Fibroblast of villous mesenchyme (primary cell): ENCODE measurements at places on chromosomes 1 and 21.
A peak's percentile ranks its signal among the peaks of the same experiment; 100 is the strongest.

DNA sequence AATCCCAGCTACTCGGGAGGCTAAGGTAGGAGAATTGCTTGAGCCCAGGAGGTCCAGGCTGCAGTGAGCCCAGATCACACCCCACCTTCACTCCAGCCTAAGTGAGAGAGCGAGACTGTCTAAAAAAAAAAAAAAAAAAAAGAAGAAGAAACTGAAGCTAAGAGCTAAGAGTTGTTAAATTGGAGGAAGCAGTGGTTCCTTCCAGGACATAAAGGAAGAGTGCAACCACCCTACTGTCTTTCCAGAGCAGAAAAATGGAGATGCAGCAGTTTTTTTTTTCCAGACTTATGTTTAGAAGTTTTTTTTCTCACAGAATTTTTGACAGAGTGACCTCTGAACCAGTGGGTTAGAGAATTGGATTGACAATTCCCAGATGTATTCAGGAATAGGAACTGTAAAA lies 88.7 kb downstream of the HLX start:
- DNase-seq = no peak

GRCh38 chr1:92804721-92805201 lies 19.9 kb upstream of the EVI5 start:
- peak; percentile 98 for DNase-seq

GRCh38 chr1:241918879-241919278 lies 38.7 kb upstream of the BECN2 start:
- DNase-seq = peak; percentile 55

DNA sequence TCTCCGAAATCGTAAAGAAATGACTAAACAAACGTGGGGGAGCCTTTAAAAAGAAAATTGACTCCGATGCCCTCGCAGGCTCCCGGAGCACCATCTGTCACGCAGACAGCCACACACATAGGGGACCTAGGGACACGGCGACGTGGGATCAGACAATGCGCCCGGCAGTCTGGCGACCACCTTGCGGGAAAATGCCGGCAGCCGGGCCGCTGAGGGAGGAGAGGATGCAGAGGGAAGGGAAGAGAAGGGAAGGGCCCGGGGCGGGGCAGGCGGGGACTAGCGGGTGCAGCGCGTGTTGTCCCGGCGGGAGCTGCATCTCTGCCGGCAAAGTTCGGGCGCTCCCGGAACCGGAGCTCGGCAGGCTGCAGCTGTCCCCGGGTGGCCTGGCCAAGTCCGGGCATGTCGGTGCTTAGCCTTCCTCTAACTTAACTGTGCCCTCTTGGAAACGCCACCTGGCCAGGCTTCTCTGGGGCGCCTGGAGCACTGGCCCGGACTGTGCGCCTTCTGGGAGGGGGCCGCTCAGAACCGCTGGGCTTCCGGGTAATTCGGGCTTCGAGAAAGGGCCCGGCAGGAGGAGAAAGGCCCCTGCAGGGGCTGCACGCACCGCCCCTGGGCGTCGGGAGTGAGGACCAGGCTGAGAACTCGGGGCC lies 1.8 kb downstream of the NHLH2 start:
- no peak for DNase-seq

GRCh38 chr1:9284061-9284460 lies 8.6 kb upstream of the SPSB1 start:
- DNase-seq = no peak

DNA sequence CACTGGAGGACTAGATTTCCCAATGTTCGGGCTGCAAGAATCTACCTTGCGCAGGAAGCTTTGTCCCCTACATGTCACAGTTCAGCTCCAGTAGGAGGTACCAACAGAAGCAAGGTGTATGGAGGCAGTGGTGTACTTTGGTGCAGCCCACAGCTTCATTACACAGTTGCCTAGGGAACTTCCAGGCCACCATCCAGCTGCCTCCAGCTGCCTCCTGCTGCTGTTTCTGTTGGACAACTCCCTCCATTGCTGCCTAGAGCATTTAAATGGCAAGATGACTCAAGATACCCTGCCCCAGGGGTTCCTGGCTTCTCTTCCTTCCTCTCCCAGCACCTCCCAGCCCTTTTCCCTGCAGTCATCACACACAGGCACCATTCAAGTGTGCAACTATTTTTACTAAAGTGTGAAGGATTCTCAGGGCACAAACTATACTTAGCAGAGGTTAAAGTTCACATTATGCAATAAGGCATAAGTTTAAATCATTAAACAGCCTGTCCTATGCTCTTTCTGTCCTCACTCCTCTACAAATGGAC lies 39.0 kb upstream of the ATP1A1 start:
- peak; percentile 69 for DNase-seq

DNA sequence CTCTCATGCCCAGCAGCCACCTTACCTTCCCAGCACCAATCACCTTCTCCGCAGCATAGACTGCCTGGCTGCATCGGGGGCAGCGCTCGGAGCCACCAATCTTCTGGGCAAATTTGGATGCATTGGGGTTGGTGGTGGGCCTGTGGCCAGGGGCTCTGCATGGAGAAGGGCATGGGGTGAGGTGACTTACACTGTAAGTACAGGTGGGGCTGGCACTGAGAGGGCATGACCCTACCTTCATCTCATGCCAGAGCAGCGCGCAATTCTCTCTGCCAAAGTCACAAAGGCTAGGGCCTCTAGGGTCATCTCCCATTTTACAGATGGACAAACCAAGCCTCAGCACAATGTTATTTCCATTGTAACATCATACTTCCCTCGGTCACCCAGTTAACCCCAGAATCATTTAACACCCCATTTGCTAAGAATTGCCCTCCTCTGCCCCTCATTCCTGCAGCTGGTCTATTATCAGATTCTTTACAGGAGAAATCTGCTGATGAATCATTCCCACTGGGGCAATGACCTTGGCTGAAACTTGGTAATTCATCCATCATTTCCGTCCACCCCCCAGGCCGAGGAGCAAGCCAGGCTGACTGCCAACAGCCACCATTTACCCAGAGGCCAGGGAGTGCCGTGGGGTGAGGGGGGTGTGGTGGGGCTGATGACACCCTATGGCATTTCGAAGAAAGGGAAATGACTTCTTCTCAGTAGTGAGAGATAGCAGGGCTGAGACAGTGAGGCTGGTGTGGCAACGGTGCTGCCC lies 17.9 kb downstream of the CSRP1 start:
- DNase-seq = peak; percentile 97

- peak; percentile 95 for DNase-seq
Observed at GRCh38 chr1:36150296-36151133, 1.2 kb upstream of the TRAPPC3 start.

DNA sequence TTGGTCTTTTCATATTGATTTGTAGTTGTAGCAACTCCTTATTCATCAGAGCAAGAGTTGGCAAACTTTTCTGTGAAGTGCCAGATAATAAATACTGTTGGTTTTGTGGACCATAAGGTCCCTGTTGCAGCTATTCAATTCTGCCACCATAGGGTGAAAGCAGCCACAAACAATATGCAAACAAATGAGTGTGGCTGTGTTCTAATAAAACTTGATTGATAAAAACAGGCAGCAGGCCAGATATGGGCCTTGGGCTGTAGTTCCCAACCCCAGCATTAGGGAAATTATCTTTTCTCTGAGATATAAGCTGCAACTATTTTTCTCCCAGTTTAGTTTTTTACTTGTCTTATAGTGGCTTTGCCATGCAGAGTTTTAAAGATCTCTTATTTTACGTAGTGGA lies 469.2 kb downstream of the SMYD3 start:
- DNase-seq = no peak

- DNase-seq = peak; percentile 88
Observed at GRCh38 chr1:86757272-86757984, 53.1 kb downstream of the SH3GLB1 start.

DNA sequence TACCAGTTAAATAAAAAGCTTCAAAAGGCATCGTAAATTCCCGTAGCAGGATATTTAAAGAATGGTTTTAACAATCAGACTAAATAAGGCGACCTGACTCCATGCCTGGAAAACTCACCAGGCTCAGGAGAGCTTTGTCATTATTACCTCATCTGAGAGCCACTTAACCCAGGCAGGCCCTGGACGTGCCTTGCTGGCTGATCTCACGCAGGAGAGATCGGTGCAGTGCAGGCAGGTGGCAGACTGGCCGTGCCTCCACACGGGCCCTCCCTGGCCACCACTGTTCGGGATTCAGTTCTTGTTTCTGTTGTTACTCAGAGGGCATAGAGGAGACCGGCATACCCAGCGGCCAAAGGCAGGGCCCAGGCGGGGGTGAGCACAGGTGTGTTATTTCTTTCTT lies 6.4 kb downstream of the MT1HL1 start:
- no peak for DNase-seq

DNA sequence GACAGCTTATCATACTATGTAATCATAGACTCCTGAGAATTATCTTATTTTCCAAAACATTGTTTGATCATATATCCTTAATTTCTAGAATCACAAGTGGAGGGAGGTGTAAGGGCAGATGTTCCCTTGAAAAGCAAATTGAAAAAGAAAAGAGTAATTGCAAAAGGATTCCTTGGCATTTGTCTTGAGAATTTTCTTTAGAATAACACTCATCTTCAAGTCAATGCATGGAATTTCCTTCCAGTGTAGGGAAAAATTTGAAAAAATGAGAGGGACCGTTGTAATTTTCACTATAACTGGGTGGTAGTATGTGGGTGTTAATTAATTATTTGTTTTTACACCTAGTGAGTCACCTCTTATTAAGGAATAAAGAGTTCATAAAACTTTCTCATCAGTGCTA lies 724.6 kb upstream of the ADAMTS5 start:
- no peak for DNase-seq

DNA sequence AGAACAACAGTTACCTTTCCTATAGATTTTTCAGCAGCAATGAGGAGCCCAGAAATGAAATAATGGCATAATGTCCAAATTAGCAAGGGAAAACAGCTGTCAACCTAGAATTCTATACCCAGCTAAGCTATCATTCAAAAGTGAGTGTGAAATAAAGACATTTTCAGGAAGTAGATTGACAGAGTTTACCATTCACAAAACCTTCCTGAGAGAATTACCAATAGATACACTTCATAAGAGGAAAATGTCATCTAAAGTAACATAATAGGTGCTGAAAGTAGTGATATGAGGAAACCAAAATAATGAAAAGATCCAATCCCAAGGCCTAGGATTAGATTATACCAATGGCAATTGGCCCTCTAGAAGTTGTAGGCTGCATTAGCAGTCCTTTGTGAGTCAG lies 34.6 kb downstream of the OBSCN start:
- no peak for DNase-seq

DNA sequence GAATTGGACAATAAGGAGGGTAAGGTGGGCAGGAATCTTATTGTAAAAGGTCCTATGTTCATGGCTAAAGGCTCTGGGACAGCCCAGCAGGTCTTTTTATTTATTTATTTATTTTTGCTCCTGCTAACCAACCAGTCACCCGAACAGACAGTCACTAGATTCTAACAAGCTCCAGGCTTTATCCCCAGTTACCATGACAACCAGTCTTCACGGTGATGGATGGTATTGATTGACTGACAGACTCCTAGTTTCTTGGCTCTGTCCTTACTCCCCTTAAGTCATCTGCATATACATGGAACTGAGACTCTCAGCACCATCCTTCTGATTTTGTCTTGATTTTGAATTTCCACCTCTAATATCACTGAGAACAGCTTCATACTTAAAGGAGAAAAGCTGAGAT lies 44.3 kb downstream of the C8A start:
- no peak for DNase-seq

DNA sequence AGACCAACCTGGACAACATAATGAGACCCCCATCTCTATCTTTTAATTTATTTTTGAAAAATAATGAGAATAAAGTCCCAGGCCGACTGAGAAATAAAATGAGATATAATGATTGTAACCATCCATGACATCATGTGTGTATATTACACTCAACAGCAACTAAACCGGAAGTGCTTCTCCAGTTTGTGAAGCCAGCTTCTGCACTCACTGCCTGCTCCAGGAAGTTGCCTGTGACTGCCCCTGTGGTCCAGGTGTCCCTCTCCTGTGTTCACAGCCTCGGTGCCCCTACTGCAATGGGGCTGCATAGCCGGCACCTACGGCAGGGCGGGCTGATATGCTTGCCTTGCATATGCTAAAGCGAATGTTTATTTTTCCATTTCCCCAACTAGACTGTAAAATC lies 68.3 kb downstream of the SSBP3 start:
- DNase-seq = peak; percentile 48

DNA sequence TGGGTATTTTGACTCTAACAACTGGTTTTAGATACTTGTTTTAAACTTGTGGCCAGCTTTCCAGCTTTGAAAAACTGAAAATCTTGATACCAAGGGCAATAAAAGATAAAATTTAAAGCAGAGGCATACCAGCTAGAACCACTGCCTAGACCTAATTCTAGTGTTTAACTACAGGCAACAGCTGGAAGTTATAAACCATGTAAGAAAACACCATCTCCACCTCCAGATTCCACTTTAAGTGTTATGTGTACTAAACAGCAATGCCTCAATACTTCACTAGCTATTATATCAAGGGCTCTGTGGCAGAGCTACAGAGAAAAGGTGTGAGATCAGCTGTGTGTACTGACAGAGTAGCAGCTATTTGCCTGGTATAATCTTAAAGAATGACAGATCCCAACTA lies 69.5 kb downstream of the LPAR3 start:
- DNase-seq = peak; percentile 55

DNA sequence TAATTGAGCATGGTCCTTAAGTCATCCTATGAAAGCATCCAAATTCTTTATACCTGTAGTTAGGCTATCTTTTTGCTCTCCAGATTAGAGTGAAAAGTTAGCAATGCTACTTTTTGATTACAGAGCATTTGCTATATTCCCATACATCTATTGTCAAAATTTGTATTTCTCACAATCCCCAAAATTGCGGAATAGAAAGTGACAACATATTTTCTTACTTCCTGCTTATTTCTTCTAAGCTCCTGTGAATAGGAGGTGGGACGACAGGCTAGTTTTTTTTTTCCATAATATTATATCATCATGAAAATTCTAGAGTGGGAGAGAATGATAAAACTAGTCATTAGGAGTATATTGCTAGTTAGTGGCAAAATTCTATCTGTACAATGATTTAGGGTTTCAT lies 264.0 kb upstream of the DPYD start:
- no peak for DNase-seq

- DNase-seq = no peak
Observed at GRCh38 chr1:15756143-15757015, 2.2 kb upstream of the FBLIM1 start.

DNA sequence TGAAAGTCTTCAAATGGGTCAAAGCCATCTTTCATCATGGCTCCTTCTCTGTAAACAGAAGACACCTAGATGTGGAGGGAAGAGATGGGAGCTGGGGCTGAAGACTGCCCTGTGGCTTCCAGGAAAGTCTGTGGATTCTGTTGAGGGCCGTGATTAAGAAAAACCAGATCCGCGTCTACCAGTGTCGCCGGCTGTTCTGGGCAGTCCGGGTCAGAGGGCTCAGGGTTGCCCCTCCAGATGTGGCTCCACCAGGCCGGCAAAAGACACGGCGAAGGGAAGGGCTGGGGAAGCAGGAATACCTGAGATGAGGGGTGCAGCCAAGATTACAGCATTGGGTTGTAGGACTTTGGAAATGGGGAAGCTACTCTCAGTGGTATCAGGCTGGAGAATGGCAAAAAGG lies 162.6 kb downstream of the RHOU start:
- DNase-seq = no peak
